ENCODE measurements at places on chromosomes 4 and X.

DNA sequence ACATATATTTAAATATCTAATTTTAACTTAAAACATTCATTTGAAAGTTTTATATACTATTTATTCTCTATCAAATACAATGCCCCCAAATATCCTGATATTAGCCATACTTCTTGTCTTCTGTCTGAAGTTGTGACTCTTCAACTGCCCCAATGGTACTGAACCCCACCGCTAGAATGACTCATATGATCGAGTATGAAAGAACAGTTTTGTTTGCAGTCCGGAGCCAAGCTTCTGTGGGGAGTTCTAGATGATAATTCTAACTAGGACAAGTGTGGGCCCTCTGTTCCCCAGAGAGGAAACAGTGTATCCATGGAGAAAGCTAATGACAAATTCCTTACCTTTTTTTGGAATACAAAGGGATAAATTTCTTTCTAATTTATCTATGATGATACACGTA, 24.7 kb upstream of the CT47A1 start:
- no peak for DNase-seq

DNA sequence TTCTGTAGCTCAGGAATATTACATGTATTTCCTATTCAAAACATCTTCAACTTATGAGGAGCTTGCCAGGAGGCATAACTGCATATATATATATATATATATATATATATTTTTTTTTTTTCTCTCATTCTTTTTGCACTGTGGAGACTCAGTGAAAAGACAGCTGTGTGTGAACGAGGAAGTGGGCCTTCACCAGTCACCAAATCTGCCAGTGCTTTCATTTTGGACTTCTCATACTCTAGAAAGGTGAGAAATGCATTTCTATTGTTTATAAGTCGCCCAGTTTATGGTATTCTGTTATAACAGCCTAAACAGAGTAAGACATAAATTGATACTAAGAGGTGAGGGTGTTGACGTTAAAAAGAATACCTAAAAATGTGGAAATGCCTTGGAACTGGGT, 710.6 kb downstream of the TRAM1L1 start:
- no peak for DNase-seq

DNA sequence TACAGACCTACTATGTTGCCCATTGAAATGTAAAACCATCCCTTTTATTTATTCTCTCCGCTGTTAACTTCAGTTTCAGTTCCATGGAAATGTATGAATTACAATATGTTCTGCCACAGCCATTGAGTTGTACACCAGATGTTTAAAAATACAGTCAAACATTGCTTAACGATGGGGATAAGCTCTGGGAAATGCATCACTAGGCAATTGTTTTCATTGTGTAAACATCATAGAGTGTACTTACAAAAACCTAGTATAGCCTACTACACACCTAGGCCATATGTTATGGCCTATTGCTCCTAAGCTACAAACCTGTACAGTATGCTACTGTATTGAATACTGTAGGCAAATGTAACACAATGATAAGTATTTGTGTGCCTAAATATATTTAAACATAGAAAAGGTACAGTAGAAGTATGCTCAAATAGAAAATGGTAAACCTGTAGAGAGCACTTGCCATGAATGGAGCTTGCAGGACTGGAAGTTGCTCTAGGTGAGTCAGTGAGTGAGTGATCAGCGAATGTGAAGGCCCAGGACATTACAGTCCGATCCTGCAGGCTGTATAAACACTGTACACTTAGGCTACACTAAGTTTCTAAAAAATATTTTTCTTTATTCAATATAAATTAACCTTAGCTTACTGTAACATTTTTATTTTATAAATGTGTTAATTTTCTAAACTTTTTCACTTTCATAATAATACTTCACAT, 2.7 kb upstream of the PF4V1 start:
- no peak for DNase-seq

DNA sequence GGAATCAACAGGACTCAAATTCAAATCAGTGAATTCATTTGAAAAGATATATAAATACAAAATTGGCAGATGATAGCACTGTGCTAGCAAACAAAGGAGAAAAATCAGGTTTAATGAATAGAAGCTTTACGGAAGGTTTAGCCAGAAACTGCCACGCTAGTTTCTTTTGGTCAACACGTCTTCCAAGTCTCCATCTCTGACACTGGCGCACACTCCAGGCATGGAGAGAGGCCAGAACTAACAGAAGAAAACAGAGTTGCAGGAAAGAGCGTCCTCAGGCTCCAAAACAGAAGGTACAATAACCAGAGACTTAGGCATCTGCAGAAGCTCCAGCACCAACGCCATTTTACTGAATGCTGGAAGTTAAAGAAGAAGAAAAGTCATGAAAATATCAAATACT, 497.3 kb upstream of the FRG1 start:
- no peak for DNase-seq

DNA sequence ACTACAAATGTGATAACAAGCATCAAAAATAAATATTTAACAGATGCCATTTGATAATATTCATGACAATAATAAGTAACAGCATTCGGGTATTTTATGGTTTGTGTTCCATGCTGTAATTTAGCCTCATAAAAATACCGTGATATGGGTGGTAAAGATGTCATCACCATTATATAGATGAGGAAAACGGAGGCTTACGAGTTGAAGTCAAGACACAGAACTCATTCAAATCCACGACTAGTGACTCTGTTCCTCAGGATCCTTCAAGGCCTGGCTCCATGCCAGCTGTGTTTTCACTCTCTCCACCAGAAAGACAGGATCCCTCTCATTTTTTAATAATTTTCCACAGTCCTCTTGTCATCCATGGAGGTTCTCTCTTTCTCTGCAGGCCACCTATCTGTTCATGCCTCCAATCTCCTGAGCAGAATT, 94.5 kb downstream of the APBB2 start:
- no peak for DNase-seq

- DNase-seq, result no peak
Observed at GRCh38 chr4:138961664-138962063, 53.9 kb upstream of the NOCT start.

- DNase-seq, result no peak
Observed at GRCh38 chrX:24643116-24643515, 4.0 kb downstream of the PCYT1B start.

- no peak for DNase-seq
Observed at GRCh38 chrX:31007321-31007720, 64.5 kb downstream of the FTHL17 start.

DNA sequence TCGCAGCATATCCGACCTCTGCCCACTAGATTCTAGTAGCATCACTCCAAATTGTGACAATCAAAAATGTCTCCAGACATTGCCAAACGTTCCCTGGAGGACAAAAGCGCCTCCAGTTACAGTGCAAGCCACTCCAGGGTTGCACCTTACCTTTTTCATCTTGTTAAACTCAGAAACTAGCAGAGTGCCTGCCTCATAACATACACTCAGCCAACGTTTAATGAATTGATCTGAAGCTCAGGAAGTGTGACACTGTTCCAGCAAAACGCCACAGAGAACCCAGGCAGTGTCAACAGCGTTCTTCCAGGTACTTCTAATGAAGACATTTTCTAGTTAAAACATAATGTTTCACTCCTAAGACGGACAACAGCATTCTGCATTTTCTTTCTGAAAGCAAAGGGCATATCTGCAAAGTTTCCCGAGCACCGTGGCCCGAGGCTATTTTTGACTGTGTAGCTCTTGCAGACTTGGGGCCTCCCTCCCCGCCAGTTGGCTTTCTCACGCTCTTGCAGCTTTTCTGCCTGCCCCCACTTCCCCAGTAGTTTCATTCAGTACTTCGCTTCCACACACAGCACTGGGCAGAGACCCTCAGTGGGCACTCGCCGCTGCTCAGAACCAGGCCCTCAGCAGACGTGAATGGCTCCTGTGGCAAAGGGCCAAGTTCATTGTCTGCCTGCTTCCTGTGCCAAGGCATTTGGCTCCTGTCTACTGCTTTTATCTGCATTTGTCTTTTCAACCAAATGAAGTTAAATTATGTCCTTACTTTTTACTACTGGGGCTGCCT, 133.4 kb upstream of the TTC29 start:
- no peak for DNase-seq

- DNase-seq, result peak; percentile 23
Observed at GRCh38 chrX:96407501-96407900, 277.1 kb upstream of the DIAPH2 start.

DNA sequence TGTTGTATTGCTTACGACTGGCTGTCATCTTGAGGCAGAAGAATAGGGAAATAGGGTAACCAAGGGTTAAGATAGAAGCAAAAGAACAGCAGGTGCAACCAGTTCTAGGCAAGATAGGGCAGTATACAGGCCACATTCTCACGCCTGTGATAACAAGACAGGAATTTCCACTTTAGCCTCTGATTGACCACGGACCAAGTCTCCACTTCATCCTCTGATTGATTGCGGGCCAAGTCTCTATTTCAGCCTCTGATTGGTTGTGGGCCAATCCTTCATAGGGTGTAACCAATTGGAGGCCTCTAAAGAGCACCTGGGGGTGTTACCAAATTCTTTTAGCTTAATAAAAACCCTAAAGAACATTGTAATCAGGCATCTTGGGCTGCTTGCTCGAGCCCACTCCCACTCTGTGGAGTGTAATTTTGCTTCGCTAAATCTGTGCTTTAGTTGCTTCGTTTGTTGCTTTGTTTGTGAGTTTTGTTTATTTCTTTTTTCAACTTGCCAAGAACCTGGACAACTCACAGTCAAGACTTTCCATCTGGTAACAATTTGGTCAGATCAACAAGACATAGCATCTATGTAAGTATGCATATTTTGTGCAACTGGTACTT, 8.7 kb upstream of the TBC1D9 start:
- DNase-seq, result no peak

DNA sequence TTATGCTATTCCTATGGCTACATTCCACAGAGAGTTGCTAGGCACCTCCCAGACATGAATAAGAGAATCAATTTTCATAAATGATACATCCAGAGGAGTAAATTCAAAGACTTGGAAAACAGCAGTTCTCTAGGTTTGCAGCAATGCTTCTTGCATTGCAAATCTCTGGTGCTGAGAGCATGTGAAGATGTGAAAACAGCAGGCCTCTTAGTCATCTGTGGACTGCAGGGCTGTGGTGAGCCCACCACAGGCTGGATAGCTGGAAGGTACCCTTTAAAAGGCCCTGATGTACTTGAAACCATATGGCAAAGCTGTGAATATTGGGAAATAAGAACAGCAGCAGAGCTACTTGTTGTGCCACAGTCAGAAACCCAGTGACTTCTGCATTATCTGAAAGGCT, 2135.9 kb downstream of the ARAP2 start:
- DNase-seq, result no peak

GRCh38 chr4:23887989-23888388, 1.9 kb downstream of the PPARGC1A start:
- no peak for DNase-seq

DNA sequence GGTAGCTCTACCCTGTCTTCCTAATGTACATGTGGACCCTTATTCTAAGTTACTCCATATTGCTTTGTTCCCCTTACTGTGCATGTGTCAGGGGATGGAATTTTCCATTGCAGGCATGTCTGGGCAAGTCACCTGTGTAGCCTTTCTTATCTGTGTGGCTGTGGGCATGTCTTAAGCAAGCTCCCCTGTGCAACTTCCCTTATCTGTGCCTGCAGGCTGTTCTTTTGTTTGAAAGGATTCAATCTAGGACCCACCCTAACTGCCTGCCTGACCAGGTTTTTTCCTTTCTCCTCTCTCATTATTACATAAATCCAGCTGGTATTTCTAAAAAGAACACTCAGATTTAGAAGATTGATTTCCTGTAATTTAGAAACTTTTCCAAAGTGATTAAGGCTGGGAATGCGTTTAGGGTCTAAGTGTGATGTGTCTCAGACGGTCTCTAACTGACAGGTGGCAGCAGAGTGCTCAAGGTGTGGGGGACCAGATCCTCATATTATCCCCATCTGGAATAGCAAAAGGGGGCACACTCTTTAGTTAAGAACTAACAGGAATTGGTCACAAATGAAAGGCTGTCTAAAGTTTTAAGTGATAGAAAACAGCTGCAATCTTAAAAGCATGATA, 198.9 kb upstream of the PPP1R2C start:
- no peak for DNase-seq

- DNase-seq, result no peak
Observed at GRCh38 chr4:22356987-22357596, 158.8 kb downstream of the ADGRA3 start.

DNA sequence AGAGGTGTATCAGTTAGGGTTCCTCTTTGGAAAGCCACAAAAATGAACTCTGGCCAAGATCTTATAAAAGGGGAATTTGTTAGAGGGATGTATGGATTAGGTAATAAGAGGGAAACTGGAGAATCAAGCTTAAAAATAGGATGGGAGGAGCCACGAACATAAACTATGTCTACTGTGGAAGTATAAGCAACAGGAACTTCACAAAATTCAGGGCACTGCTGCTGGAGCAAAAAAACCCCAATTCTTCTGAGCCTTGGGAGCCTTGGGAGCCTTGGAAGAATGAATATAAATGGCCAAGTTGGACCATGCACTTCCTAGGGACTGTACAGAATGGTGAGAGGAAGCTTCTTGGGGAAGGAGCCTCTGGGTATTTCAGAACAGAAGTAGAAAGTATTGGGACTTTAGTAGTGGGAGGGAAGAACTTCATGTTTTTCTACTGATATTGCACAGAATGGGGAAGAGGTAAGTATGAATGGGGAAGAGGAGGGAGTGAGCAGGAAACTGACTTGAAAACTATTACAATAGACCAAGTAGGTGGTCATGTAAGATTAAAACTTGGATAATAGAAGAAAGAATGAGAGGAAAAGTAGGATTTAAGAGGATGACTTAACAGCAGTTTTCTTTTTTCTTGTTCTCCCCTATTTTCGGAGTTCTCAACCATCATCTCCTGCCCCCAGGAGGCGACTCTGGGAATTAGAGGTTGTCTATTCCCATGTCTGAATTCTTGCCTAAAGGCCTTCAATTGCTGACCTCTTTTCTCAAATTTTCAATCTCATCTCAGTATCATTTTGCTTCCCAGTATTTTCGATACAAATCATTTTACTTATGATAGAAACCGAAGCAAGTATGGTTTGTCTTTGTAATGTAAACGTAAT, 44.4 kb upstream of the TAPT1 start:
- no peak for DNase-seq

DNA sequence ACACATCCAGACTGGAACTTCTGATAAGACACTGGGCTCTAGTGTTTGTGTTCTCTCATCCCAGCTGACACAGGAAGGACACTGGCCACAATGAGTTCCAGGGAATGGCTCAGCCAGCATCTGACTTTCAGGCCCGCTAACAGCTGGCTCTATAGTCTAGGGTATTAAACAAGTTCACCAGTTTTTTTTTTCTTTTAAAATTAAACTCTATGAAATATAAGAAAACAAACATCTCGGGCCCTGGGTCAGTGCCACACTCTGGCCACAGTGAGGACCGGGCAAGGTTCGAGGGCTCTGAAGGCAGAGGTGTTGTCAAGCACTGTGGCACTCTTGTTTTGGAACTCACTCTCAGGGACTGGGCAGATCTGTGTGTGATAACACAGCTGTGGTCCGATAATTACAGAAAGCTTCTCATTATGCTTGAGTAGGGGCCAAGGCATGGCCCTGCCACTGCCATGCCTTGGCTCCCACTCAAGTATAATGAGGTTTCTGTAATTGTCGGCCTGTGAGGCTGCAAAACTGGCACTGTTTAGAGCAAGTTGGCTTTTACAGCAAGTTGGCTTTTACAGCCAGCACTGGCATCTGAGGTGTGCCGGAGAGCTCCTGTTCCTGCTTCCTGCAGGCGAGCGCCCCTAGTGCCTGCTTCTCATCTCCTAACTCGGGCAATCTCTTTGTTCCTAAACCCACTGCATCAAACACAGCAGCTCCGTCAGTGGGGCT, 62.8 kb downstream of the PPP1R2C start:
- DNase-seq, result no peak
